Pulmonary artery endothelial cell (primary cell): ENCODE measurements at places on chromosomes 12 and 14. TPM values are rescaled to one million over a fixed set of nuclear protein-coding genes. Genes with fewer than 3 reads are reported as not detected.
A peak's percentile ranks its signal among the peaks of the same experiment; 100 is the strongest.

The GPR65 gene
- total RNA-seq: 0.07 TPM in 2 replicates

GRCh38 chr12:90250042-90250441 lies 541.4 kb upstream of the ATP2B1 start:
- no peak for DNase-seq

DNA sequence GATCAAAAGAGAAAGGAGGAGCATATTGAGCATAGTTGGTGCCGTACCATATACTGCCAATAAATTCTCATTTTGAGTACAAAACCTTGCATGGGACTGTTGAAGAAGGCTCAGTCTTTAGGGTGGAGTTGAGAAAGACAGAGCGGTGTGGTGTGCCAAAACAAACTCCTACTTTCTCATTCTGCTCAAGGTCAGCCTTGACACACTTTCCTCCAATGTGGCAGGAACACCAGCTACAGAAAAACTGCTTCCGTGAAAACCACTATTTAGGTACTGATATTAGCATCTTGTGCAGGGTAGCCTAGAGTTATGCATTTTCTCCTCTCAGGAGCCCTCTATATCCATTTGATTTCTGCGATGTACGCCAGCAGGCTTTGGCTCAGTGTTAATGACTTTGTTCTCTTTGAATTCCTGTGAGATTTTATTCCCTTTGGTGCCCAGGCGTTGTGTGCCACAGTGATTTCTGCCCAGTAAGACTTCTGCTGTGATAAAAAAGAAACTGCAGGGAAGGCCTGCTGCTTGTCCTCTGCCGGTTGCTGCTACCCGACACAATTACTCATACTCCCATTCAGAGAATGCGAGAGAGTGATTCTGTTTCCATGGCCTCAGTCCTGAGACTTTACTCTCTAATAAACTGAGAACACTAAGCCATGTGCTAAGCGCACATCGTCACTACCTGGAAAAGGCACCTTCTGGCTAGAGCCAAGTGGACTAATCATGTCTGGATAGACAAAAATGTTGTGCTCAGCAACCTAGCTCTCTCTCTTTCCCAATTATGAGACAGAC lies 88.3 kb upstream of the MDM1 start:
- no peak for DNase-seq

DNA sequence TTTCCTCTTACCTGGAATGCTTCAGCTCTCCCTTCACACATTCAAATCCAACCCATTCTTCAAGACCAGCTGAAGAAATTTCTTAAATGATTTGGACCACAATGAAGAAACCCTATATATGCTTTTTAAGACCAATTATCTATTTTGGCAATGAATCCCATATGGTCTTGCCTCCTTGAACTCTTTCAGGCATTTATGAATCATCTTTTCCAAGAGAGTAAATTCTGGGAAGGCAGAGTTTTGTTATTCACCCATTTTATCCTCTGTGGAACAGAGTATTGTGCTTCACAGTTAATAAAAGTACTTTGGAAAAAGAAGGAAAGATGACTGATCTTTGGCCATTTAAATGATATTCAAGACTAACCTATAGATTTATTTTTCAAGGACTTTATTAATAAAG lies 14.0 kb downstream of the GIT2 start:
- no peak for DNase-seq

- peak; percentile 11 for DNase-seq
These were observed 88.8 kb downstream of the ATF7IP start for GRCh38 chr12:14454098-14454907.

The FBRSL1 gene
- 4.4 and 5.9 TPM in 2 replicates for total RNA-seq

The ADAM21 gene
- total RNA-seq: 0.28 and 0.40 TPM in 2 replicates

DNA sequence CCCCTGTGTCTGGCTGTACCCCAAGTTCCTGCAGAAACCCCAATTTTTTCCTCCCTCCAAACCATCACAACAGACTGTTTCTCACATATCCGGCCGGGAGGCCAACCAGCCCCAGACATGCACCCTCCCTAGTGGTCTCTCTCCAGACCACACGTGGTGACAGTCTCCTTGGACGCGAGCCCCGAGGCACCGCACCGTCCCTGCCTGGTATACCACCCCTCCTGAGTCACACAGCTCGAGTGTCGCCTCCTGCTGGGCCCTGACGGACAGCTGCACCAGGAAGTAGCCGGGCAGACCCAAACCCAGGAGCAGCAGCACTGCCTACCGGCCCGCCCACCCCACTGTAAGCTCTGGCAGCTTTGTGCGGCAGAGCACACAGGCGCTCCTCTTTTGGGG lies 97.4 kb downstream of the RFLNA start:
- DNase-seq: no peak
